ENCODE measurements at places on chromosomes 3 and 15.

GRCh38 chr3:155949453-155950217 is 79.2 kb downstream of the GMPS start:
- no peak for DNase-seq

- DNase-seq: no peak
Observed at GRCh38 chr3:37709946-37710640, 151.6 kb upstream of the CTDSPL start.

GRCh38 chr3:54120657-54121413 is 1.5 kb upstream of the CACNA2D3 start:
- no peak for DNase-seq

DNA sequence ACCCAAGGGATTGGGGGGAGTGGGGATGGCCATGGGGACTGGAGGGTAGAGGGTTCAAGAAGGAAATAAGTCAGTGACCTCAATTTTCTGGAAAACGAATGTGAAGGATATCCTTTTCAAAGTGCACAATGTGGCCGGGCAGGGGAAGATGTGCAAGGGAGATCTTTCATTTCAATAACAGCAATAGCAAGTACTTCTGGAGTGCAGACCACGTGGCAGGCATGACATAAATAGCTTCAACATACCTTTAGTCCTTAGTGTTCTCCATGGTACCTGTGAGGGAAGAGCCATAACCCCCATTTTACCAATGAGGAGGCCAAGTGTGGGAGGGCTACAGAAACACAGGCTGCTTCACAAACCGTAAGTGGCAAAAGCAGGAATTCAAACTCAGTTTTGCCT is 138.7 kb downstream of the FOXP1 start:
- no peak for DNase-seq

- DNase-seq: no peak
Observed at GRCh38 chr15:89829616-89830440, 15.2 kb upstream of the ANPEP start.

DNA sequence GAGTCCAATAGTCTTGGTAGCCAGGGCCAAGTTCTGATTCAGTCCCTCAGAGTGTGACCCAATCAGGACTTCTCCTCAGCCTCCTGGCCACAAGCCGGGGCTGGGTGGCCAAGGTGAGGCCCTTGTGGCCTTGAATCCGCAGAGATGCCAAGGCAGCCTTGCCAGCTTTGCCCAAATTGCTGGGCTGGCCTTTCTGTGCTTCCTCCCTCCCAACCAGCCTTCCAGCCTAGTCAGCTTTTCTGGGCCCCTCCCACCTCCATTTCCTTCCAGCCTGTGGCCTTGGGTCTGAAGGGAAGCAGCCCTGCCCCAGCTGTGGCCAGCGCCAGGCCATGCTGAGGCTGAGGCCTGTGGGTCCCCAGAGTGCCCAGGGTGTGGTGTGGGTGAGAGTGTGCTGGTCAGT is 34.3 kb upstream of the ANKDD1A start:
- DNase-seq: no peak
